ENCODE measurements at places on chromosomes 6 and 20.

GRCh38 chr6:20313051-20313450, 88.6 kb upstream of the E2F3 start:
- no peak overlapping the region for H3K27ac ChIP-seq
- peaks cover 10% of the 10 kb centered on the region for H3K4me1 ChIP-seq
- peaks cover 1% of the 10 kb centered on the region for H3K36me3 ChIP-seq

DNA sequence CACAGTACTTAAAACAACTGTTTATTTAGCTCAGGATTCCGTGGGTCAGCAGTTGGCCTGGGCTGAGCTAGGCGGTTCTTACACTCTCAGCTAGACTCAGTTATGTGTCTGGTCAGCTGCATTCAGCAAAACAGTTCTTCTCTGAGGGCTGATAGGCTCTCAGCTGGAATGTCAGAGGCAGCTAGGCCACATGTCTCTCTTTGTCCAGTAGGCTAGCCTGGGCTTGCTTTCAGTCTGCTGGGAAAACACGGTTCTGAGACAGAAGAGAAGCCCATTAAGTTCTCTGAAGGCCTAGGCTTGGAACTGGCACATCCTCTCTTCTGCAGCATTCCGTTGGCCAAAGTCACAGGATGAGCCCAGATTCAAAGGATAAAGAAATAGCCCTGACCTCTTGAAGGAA, 65.6 kb downstream of the TULP4 start:
- H3K4me3 ChIP-seq: no peak overlapping the region
- DNase-seq: no peak
- H3K27ac ChIP-seq: no peak overlapping the region
- no peaks in the 10 kb centered on the region for H3K4me1 ChIP-seq
- H3K36me3 ChIP-seq: no peaks in the 10 kb centered on the region

- no peak for DNase-seq
- H3K4me3 ChIP-seq: no peak overlapping the region
- no peaks in the 10 kb centered on the region for H3K27me3 ChIP-seq
- no peak overlapping the region for H3K27ac ChIP-seq
- H3K36me3 ChIP-seq: no peaks in the 10 kb centered on the region
Observed at GRCh38 chr20:55424968-55425367, 580.4 kb downstream of the CBLN4 start.

DNA sequence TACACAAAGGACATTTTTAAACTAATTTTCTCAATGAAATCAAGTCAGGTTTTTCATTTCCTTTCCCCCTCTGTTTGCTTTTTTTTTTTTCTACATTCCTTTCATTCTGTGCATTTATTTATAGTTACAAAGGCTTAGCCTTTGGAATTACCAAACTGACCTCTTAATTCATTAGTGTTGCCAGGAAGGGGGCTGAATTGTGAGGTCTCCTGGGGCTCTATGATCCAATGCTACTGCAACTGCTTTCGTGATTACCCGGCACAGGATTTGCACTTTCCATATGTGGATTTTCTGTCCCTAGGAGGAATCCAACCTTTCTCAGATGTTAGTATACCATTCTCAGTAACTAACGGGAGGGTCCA, 35.3 kb downstream of the NEDD9 start:
- no peak overlapping the region for H3K4me3 ChIP-seq
- H3K27ac ChIP-seq: no peak overlapping the region
- no peak for DNase-seq
- peaks cover 68% of the 10 kb centered on the region for H3K36me3 ChIP-seq
- peaks cover 77% of the 10 kb centered on the region for H3K4me1 ChIP-seq

Data from activated T-helper 1 cell treated with anti-CD3 and anti-CD28 coated beads, Interleukin-12 subunit alpha, Interleukin-12 subunit beta, Interleukin-2, Interleukin-4 antibody, amounts not matched to agents 30 ng/mL and 10 ng/mL and 1 ng/mL, durations not matched to agents 14 hours and 24 hours and 36 hours (primary cell).